Amygdala (tissue), 56 donors: ENCODE measurements at places on chromosomes 5 and 9.

DNA sequence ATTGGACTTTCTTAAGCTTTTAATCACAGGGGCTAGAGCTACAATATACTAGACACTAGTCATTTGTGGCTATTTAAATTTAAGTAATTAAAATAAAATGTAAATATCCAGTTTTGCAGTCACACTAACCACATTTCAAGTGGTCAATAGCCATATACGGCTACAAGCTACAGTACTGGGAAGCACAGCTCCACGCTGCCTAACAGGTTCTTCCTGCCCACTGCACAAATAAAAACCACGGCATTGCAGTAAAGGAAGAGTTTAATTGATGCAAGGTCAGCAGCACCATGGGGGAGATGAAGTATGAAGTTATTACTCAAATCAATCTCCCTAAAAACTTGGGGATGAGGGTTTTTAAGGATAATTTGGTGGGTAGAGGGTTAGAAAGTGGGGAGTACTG, 134.1 kb downstream of the LURAP1L start:
- DNase-seq = no peak

DNA sequence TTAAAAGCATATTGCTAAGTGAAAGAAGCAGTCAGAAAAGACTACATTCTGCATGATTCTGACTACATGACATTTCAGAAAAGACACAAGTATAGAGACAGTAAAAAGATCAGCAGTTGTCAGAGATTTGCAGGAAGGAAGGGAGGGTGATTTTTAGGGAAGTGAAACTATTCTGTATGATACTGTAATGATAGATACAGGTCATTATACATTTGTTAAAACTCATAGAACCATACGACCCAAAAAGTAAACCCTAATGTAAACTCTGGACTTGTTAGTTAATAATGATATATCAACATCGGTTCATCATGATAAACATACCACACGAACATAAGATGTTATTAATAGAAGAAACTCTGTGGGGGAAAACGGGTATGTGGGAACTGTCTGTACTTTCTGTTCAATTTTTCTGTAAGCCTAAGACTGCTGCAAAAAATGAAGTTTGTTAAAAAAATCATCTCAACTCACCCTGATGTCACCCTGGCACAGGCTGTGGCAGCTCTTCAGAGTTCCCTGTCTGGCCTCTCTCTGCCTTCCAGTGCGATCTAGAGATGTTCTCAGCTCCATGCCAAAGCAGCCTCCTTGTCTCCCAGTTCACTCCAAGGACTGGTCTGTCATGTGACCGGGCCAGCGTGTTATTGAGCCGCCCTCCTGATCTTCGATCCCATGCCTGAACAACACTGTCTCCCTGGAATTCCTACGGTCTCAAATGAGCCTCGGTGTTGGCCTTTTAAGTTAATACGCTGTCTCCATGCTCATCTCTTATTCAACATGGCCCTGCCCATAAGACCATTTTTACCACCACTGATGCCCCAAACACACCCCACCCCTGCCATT, 35.4 kb downstream of the PRLR start:
- no peak for DNase-seq

DNA sequence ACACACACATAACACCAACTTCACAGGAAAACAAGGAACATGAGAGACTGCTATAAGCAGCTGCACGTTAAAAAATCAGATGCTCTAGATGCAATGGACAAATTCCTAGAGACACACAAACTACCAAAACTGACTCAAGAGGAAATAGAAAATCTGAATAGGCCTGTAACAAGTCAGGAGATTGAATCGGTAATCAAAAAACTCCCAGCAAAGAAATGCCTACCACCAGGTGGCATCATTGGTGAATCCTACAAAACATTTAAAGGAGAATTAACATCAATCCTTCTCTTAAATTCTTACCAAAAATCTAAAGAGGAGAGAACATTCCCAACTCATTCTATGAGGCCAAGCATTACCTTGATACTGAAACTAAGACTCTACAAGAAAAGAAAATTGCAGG, 54.9 kb downstream of the NDST1 start:
- DNase-seq = no peak

GRCh38 chr5:2920312-2920711, 168.8 kb upstream of the IRX2 start:
- no peak for DNase-seq

GRCh38 chr9:21559402-21560280, 77.5 kb upstream of the IFNE start:
- DNase-seq = no peak

- DNase-seq = no peak
Measured at GRCh38 chr9:81552581-81552991, 136.8 kb downstream of the TLE1 start.

DNA sequence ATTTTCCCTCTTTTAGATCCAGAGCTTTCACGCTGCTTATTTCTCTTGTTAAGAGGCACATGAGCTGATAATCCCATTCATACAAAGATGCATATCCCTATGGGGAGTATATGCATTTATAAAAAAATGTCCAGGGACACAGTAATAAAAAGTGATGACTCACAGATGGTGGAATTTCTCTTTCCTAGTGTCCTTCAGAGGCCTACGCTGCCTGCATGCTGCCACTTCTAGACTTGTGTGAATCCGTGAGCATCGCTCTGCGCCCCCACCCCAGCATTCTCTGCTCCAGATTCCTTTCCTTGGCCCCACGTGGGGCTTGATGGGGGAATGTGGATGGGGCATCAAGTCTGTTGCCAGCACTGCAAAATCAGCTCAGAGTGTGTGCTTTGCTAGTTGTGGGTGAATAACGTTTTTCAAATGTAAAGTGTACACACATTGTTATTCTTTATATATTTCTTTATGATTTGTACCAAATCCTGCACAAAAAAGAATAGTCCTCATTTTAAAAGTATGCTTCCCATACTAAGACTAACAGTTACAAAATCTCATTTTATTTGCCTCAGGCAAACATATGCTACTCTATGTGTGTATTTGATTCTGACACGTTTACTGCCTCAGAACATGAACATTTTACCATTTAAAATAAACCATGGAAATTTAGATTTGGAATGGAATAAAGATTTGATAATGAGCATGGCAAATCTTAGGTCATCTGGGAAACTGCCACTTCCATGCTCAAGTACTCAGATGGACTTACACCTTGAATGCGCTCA, 22.4 kb upstream of the RASGRF2 start:
- DNase-seq = no peak

GRCh38 chr9:13941714-13942113, 372.2 kb downstream of the NFIB start:
- DNase-seq = no peak

DNA sequence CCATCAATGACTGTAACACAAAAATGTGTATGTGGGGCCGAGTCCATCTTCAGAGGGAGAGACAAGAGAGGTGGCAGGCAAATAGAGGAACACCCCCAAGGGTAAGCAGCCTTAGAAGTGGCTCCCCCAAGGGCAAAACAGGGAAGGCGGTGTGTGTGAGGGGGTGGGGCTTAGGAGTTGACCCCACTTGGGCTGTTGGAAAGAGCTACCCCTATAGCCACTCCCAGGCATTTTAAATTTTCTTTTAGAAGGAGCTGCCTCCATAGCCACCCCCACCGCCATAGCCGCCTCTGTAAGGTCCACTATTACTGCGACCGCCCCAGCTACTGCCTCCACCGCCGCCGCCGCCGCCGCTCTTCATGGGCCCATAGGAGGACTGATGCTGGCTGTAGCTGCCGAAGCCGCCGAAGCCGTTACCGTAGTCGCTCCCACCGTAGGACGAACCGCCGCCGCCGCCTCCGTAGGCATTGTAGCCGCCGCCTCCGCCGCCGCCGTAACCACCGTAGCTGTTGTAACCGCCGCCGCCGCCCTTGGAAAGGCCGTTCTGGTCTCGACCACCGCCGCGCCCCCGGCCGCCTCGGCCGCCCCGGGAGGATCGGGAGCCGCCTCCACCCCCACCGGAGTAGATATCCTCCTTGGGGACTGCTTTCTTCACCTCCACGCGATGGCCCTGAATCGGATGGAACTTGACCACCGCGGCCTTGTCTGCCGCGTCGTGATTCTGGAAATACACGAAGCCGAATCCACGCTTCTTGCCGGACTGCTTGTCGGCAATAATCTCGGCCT, 1.1 kb downstream of the HNRNPA0 start:
- DNase-seq = no peak

- DNase-seq = no peak
Measured at GRCh38 chr5:159184236-159184635, 25.1 kb downstream of the RNF145 start.

DNA sequence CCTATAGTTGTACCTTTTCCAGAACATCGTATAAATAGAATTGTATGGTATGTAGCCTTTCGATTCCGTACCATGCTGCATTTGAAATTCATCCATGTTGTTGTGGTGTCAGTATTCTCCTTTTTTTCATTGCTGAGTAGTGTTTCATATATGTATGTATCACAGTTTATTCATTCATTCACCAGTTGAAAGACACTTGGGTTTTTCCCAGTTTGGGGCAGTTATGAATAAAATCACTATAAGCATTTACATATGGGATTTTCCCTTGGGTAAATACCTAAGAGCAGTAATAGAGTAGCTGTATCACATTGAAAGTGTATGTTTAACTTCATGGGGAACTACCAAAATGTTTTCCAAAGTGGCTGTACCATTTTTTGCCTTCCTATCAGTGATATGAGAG, 16.1 kb upstream of the FKTN start:
- no peak for DNase-seq

DNA sequence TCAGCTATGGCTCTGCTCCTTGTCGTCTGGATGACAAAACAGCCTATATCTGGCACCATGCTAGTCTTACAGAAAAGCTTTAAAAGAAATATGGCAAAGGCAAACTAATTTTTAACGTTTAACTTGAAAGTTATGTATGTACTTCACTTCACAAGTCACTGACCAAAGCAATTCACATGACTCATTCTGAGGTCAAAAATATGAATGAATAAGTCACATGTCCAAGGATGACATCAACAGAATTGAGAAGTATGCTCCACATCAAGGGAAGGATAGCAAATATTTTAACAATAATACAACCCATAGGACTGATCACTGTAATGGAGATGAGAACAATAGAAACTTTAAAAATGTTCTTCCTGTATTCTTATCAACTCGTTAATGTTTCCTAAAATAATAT, 1072.6 kb upstream of the NUDT12 start:
- DNase-seq = no peak

GRCh38 chr5:36723912-36724311, 117.5 kb downstream of the SLC1A3 start:
- no peak for DNase-seq

GRCh38 chr5:115324021-115324420, 27.6 kb upstream of the CCDC112 start:
- DNase-seq = no peak

DNA sequence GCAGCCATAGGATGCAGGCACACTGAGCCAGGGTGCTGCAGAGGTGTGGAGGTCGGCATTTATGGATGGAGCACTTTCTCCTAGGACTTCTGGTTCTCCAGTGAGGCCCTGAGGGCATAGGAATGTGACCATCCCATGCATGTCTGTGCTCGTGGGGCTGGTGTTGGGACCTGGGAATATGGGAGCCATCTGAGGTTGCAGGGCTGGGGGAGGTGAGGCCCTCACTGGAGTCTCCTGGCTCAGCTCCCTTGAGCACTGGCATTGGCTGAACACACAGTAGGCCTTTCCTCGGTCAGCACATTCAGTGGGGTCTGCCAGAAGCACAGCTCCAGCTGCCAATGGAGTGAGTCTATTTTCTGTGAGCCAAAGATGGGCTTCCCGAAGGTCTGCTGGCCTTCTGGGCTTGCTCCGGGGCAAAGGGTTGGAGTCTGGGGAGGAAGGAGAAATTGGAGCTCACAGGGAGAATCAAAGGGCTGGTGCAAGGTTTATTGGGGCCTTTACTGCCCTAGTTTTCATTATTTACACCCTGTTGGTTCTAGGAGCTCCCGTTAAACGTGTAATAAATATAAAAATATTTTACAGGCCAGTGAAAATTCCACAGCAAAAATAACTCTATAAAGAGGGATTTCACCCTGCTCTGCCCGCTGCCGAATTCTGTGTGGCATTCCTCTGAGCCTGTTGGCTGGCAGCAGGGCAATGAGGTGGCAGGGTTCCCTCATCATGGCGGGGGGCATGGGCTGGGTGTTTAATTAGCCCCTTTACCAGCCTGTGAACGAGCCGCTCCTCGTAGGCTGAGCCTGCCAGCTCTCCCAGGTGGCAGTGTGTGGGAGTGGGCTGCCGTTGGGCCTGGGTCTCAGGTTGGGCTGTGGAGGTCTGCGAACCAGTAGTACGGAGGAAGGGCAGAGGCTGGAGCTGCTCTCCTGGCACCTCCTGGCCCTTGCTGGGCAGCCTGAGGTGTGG, 31.6 kb upstream of the PITX1 start:
- no peak for DNase-seq

GRCh38 chr5:144531188-144531587, 360.5 kb downstream of the KCTD16 start:
- DNase-seq = no peak

GRCh38 chr5:72649449-72649848, 142.2 kb upstream of the ZNF366 start:
- DNase-seq = no peak

DNA sequence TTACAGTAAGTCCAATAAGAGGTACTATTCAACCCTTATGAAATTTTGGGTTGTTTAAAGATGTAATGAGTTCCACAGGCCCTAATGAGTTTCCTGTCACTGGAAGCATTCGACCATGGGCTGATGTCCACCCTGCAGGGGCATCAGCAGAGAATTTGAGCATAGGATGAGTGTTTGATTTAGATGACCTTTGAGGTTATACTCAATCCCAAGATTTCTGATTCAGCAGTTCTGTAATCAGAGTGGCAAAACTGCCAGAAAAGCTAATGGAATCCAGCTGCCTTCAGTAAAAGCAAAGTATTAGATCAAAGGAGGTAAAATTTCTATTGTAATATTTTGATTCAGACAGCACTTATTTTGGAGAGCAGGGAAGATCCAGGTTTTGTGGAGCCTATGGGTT, 68.3 kb downstream of the COX7C start:
- no peak for DNase-seq

DNA sequence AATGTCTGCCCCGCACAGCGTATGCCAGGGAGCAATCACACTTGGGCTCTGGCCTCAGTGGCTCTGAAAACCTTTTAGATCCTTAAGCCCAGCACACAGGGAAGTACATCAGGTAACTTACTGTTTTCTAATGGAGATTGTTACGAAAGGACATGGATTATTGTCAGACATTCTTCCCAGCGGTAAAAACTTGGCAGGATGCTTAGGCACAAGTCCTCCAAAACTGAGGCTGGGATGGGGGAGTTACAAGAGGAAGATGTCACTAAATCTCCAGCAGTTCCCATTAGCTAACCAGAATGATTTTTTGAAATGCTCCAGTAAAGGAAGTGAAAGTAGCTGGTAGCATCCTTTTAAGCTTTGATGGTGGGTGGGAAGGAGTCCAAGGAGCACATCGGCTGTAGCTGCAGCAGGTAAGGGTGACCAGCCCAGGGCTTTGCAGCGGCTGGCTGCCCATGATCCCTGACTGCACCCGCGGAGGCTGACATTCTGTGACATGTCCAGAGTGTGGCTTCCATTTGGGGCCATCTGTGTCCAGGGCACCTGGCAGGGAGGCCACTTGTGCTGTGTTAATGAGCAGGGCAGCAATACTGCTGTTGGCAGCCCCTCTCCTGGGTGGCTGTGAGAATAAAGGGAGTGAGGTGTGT, 165.8 kb downstream of the GADD45G start:
- no peak for DNase-seq
